ENCODE measurements at places on chromosomes 1 and 21.

DNA sequence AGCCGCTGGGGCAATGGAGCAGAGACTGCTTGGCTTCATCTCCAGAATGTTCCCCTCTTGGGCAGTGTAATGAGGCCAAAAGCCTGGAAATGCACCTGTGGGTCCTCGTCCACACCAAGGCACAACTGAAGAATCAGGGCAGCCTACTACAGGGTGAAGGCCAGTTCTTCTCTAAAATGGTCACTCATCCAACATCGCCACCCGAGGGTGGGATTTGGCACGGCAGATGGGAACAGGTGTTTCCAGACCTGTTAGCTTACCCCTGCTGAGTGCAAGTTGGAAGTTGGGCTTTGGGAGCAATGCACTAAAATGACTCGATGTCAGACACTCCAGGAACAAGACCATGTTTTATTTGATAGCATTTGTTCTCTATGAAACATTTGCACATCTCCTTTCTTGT, 543.7 kb downstream of the NPHP4 start:
- no peak for DNase-seq

DNA sequence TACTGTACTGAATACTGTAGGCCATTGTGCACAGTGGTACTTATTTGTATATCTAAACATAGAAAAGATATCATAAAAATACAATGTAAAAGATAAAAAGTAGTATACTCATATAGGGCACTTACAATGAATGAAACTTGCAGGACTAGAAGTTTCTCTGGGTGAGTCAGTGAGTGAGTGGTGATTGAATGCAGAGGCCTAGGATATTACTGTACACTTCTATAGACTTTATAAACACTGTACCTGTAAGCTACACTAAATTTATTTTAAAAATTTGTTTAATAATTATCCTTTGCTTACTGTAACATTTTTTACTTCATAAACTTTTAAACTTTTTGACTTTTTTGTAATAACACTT, 82.5 kb downstream of the FGGY start:
- DNase-seq: no peak

DNA sequence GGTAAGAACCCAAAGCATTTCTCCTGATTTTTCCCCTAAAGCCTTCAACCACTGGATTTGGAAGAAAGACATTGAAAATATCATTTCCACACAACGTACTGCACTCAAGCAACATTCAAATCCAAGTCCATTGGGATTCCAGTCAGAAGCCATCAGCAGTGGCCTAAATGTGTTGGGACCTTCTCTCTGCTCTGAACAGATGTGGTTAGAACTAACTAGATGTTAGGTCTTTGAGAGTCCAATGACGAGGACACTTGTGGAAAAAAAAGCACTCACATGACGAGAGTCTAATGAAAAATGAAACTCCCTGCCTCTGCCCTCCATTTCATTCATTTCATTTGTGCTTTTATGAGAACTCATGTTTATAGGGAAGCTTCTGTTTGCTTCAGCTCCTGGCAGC, 382.3 kb downstream of the SIPA1L2 start:
- no peak for DNase-seq

DNA sequence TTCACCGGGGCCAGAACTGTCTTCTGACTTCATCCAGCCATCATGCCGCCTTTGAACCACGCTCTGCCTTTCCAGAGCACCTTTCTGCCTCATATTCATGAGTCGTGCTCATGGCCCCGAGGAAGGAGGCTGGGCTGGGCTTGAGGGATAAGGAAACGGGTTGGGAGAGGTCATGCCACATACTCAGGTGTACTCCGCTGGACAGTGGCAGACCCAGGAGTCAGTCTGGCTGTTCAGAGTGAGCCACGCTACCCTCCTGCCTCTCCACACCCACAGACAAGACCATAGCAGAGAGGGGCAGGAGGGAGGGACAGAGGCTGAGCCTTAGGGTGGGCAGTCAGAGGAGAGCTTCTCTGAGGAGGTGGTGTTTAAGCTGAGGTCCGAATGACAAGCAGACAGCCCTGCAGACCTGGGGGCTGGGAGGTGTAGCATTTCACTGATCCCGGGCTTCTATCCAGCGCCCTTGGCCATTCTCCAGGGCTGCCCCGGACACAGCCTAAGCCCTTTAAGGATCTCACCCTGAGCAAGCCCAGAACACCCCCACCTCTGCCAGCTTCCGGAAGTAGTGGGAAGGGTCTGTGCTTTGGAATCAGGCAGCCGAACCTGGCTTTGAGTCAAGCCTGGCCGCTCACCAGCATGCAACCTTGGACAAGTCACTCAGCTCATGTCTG, 102.3 kb downstream of the LACTBL1 start:
- no peak for DNase-seq

DNA sequence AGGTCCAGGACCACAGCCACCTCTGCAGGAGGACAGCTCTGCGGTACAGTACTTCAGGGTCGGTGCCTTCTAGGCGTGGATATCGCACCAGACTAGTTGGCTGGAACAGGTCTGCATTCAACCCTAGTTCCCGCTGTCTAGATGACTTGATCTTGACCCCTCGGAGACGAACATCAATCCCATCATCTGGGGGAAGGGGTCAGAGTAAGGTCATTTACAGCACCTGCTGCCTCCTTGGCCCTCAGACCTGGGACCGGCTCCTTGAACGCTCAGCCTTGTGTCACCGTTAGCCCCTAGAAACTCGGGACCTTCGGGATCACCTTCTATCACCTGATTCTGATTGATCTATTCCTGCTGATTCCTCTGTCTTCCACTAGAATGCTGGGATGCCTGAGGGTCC, 2.6 kb downstream of the HECTD3 start:
- DNase-seq: no peak

GRCh38 chr1:7985851-7986612, 24.5 kb downstream of the PARK7 start:
- no peak for DNase-seq

DNA sequence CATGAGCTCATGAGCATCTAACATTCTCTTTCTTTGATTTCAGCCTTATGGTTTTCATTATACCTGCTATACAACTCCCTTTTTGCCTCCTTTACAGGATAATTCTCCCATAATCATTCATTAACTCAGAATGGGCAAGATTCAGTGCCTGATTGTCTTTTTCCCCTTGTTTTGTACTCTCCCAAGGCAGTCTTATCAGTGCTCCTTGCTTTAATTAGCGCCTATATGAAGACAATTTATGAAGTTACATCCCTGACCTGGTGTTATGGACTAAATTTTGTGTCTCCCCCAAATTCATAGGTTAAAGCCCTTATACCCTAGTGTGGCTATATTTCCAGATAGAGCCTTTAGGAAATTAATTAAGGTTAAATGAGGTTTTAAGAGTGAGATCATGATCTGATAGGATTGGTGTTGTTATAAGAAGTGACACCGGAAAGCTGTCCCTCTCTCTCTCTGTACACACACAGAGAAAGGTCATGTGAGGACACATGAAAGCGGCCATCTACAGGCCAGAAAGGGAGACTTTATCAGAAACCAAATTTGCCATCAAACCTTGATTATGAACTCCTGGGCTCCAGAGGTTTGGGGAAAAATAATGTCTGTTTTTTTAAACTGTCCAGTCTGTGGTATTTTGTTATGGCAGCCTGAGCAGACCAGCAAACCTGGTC, 185.8 kb upstream of the CHODL start:
- DNase-seq: no peak

- DNase-seq: peak; percentile 57
Measured at GRCh38 chr1:172145231-172145651, 275.2 kb upstream of the C1orf105 start.

DNA sequence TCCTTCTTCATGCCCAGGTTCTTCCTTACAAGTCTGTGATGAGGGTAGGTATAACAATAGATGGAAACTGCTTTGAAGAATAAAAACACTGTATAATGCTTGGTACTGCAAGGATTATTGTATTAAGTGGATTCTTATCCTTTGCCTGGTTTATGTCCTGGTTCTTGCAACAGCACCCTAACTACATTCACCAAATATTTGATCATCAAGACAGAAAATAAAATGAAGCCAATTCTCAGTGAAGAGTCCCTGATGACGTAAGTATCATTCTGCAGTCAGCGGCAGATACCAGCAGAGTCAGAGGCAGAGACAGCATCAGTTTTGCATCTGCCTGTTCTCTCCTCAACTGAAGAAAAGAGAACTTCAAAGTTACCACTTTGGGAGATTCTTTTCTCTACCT, 19.7 kb downstream of the ARHGEF11 start:
- DNase-seq: no peak

DNA sequence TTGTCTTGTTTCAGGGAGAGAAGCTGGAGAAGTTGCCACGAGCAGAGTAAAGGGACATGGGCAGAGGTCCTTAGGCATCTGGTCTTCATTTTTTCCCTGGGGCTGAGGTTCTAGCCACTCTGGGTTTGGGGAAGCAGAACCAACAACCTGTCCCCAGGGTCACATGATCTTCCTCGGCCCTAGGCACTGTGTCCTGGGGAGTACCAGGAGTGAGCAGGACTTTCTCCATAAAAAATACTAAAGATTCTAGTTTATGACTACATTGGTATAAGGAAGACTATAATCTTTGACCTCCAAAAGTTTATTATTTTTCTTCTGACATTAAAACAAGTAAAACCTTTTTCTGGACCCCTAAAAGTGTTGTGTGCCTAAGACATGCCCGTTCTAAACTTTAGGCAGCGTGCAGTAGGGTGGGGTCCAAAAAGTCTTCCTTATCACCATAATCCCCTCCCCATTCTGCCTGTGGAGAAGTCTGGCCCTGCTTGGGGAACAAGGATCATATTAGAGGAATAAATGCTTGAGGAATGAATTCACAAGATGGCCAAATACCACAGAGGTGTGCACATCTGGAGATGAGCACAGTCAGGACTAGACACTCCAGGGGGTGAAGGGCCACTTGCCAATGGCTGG, 19.3 kb upstream of the IGSF3 start:
- DNase-seq: no peak

- no peak for DNase-seq
Measured at GRCh38 chr1:154304664-154305337, 16.1 kb upstream of the AQP10 start.

- DNase-seq: no peak
Measured at GRCh38 chr1:6873298-6874015, 88.2 kb downstream of the CAMTA1 start.

- DNase-seq: no peak
Measured at GRCh38 chr1:29478151-29478791, 241.9 kb downstream of the PTPRU start.

GRCh38 chr1:49526672-49527071, 497.1 kb downstream of the AGBL4 start:
- DNase-seq: no peak

GRCh38 chr1:156805766-156806511, 10.7 kb downstream of the SH2D2A start:
- DNase-seq: no peak

GRCh38 chr21:46226920-46227599, 1.5 kb downstream of the LSS start:
- peak; percentile 18 for DNase-seq

GRCh38 chr1:34441259-34442069, 264.8 kb downstream of the C1orf94 start:
- no peak for DNase-seq

GRCh38 chr1:23402286-23403037, 22.1 kb downstream of the TCEA3 start:
- no peak for DNase-seq

GRCh38 chr1:29767088-29767685, 530.9 kb downstream of the PTPRU start:
- no peak for DNase-seq

DNA sequence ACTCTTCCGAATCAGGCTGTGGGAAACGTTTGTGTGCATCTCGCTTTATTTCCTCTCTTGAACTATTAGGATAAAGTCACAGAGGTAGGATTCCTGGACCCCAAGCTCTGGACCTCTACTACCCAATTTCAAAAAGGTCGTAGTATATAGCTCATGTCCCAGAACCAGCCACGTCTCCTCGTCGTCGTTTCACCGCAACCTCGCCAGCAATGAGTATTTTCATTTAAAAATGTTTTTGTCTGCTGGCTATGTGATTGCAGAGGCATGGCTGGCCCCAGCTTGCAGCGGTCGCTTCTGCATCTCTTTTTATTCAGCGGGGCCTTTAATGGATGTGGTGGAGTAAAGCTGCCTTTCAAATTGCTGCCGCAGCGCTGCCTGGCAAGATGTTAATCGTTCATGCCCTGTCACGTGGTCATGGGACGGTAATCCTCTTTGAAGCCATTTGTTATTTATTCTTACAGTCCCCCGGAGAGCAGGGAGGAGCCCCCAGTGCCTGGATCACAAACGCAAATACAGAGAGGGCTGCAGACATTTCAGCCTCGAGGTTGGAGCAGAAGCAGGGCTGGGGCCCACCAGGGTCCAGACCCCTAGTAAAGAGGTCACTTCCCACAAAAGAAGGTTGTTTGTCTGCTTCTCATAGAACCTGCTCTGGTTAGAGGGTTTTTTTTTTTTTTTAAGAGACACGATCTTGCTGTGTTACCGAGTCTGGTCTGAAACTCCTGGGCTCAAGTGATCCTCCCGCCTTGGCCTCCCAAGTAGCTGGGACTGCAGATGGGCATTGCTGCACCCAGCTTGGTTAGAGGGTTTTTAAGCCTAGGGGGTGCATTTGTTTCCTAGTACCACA, 11.6 kb upstream of the NPHP4 start:
- DNase-seq: no peak

GRCh38 chr1:88528792-88529191, 155.3 kb upstream of the PKN2 start:
- no peak for DNase-seq

DNA sequence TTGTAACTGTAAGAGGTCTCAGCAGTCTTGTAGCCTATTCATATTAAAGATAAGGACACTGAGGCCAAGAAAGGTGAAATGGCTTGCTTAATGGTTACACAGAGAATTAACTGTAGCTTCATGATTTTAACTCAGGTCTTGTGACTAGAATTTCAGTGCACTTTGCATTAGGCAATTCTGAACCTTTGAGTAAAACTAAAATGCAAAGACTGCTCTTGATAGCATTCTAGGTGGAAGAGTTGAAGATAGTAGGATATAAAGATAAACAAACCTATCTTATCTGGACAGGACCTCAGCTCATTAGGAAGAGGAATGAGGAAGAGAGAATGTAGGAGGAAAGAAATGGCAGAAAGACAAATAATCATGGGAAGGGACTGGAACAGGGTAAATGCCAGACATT, 68.6 kb upstream of the RGL1 start:
- no peak for DNase-seq

DNA sequence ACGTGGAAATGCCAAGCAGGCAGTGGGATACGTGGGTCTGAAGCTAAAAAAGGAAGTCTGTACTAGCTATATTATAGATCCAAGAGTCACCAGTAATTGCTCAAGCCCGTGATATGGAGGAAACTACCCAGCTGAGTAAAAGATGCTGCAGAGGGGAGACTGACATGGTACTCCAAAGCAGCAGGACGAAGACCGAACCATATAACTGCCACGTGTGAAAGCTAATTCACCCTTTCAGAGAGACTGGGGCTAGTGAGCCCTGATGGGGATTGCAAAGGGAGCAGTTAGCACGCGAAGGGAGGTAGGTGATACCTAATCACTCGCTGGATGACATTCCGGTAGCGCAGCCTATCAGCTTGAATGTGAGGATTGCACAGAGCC, 316 bp downstream of the AP4B1 start:
- DNase-seq: no peak

All from KBM-7 (cell line).